ENCODE measurements at places on chromosomes 5 and 9.

DNA sequence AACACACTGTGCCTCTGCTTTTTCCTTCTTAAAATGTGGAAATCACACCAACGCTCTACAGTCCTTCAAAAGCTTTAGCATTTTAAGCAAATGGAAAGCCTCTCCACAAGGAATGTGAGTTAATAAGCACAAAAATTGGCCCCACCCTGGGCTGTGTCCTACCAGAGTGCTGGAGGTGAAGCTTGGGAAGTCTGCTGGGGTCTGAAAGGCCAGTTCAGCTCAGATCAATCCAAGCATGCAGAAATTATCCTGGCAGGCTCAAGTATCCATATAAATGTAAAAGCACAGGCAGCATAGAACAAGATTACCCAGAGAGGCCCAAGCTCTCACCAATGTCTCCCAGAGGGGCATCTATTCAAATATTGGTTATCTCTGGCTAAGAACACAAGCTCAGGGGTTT lies 98.5 kb downstream of the ESM1 start:
- no peak for DNase-seq

GRCh38 chr5:78102500-78102899 lies 192.0 kb downstream of the AP3B1 start:
- DNase-seq: no peak

DNA sequence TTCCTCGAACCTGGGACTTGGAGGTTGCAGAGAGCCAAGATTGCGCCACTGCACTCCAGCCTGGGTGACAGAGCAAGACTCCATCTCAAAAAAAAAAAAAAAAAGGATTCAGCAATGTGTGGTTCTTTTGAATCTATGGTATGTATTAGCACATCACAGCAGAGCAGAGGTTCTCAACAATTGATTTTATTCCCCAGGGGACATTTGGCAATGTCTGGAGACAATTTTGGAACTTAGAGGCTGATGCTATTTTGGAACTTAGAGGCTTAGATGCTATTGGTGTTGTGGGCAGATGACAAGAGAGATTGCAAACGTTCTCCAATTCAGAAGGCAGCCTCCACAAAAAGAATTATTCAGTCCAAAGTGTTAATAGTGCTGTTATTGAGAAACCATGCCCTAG lies 115.2 kb downstream of the TMC1 start:
- no peak for DNase-seq

- no peak for DNase-seq
Measured at GRCh38 chr5:75536694-75537360, 25.1 kb downstream of the POLK start.

GRCh38 chr5:17761326-17761725 lies 127.1 kb downstream of the TAF11L14 start:
- no peak for DNase-seq

GRCh38 chr5:121780406-121780805 lies 71.3 kb upstream of the FTMT start:
- DNase-seq: no peak

DNA sequence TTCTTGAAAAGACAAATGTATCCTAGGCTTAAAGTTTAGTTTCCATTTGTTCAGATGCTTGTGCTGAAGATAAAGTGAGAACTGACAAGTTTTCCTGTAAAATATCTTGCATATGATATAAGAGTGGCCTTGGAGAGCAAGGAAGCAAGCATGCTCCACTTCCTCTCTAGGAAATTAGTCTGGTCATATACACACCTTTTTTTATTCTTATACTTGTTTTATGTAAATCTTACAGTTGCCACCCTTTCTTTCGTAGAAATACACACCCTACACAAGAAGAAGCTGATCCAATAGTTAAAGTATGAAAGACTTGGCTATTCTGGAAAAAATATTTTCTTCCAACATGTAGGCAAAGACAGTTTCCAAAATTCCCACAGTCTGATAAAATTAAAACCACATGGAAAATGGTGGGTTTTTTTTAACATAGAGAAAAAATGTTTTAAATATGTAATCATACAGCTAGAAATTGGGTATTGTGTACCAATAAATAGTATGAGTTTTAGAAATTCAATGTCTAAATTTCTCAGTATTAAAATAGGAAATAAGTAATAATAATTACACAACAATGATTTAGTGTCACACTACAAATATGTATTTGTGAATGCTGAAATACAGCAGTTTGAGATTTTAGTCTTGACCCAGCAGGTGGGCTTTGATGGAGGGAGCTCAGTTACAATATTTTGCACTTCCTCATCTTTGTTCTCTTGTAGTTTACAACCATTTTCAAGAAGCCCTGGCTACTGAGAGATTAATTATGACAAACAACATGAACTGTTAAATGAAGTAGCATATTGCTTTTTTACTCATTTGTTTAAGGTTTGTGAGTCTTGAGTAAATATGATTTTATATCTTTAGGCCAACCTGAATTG lies 185.7 kb upstream of the GNA14 start:
- DNase-seq: no peak

- no peak for DNase-seq
Measured at GRCh38 chr9:76561900-76562299, 102.9 kb downstream of the GCNT1 start.

DNA sequence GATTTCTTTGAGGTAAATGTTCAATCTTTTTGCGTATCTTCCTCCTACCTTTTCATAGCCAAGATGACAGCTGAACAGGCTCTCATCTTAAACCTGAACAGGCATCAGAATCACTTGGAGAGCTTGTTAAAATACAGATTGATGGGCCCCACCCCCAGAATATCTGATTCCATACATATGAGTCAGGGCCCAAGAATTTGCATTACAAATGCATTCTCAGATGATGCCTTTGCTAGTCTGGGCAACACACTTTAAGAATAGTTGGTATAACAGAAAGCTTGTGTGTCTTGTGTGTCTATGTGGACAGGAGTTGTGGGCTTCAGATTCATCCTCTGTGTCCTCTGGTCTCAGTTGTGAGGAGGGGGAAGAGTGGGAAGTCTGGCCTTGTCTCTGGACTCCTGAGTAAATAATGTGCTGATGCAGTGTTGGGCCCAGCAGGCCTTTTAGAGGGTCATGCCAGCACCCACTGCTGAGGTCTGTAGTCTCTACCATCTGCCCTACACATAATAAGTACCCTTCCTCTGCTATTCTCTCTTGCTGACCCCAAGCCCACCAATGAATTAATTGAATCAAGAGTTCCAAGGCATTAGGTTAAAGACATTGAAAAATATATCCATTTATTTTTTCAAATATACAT lies 43.1 kb downstream of the PTCD2 start:
- no peak for DNase-seq

DNA sequence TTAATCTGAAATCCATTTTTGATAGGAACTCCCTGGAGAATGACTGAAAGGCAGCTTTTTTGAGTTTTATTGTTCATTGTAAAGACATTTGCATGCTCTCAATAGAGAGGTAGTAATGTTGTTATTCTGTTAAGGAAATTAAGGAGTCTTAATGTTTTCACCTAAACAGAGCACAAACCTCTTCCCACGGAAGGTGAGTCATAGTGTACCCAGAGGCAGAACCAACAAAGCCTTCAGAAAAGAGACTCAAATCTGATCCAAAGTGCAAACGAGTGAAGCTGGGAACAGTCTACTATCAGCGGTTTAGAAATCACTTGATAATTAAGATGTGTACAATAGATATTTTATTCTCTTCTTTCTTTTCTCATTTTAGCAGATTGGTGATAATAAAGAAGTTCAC lies 470.5 kb downstream of the PLK2 start:
- no peak for DNase-seq

GRCh38 chr5:164345173-164345849 lies 839.9 kb downstream of the MAT2B start:
- no peak for DNase-seq

DNA sequence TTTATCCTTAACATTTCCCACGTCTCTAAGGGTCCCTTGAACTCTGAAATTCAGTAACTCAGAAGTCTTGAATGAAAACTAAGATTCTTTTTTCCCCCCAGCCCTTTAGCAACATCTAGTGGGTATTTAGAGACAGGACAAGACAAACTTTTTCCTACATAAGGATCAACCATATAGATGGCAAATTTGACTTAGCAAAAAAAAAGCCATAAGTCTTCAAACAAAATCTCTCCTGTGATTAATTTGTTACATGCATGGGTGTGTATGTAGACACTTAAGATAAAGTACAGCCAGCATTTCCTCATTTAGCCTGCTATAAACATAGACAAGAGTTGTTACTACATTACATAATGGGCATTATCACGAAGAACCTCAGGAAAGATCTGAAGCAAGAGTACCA lies 29.1 kb upstream of the ANKRD31 start:
- no peak for DNase-seq

GRCh38 chr5:1975898-1976765 lies 93.4 kb upstream of the IRX4 start:
- no peak for DNase-seq

DNA sequence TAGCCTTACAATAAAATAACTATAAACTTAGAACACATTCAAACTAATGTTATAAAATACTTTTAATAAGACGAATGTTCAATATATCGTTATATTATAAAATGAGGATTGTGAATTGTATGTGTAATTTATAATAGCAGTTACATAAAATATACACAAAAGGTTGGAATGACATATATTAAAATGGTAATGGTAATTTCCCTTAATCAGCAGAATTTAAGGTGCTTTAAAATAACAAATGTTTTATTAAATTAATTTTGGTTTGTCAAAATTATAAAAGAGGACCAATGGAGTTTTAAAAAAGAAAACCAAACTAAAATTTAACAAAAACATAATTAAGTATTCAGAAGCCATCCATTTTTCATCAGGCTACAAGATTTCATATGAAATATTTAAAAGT lies 164.3 kb upstream of the PRDM9 start:
- no peak for DNase-seq

DNA sequence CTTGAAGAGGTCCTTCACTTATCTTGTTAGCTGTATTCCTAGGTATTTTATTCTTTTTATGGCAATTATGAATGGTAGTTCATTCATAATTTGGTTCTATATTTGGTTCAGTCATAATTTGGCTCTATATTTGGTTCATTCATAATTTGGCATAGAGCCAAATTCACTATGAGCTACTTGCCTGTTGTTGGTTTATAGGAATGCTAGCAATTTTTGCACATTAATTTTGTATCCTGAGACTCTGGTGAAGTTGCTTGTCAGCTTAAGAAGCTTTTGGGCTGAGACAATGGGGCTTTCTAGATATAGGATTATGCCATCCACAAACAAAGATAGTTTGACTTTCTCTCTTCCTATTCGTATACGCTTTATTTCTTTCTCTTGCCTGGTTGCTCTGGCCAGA lies 142.2 kb downstream of the PLCXD3 start:
- DNase-seq: no peak

- no peak for DNase-seq
Measured at GRCh38 chr5:16067415-16067814, 112.2 kb downstream of the MARCHF11 start.

- DNase-seq: no peak
Measured at GRCh38 chr9:123715258-123715657, 214.7 kb downstream of the DENND1A start.

GRCh38 chr5:171285465-171285864 lies 23.6 kb upstream of the TLX3 start:
- DNase-seq: no peak

DNA sequence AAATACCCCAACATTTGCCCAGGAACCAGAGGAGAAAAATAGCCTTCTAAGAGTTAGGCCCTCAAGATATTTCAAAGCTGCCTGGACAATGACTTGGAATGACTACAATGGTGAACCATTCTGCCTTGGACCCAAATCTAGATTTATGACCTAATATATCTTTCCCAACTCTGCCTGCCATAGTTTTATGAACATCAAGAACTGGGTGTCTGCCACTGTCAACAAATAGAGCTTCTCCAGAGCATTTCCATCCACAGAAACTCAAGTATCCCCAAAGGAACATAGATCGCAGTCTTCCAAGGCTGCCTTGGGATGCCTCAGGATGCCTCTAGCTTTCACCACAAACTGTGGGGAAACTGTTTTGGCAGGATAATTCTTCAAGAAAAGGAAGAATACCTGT lies 48.2 kb upstream of the NFIB start:
- DNase-seq: no peak

DNA sequence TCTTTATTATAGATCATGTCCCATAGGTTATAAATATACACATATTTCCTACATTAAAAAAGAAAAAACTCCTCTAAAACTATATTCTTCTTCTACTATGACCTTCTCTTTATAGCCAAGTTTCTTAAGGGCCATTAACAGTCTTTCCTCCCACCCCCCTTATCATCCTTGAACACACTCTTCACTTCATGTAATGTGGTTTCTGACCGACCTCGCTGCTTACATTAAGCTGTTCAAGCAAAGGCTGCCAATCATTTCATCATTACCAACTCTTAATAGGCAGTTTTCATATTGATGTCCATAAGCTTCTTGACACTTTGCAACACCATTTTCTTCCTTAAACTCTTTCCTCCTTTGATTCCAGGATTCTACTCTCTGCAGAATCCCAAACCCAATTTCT lies 283.0 kb upstream of the PCSK5 start:
- no peak for DNase-seq

DNA sequence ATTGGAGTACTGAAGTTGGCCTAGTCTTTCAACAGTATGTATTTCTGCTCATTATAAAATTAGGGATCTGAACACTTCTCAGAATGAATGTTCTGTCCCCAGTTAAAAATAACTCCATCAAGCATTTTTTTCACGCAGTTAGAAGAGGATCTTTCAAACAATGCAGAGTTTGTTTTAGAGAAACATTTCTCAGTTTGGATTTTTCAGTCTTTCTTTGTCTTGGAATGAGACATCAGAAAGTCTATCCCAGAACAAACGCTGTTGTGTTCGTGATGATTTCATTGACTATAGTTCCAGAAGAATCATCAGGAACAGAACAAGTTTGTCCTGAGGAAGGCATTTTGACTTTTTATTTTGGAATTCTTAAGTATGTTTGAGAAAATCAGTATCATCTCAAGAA lies 218.7 kb downstream of the ARRDC3 start:
- DNase-seq: no peak

- DNase-seq: no peak
Measured at GRCh38 chr9:10793306-10793705, 180.5 kb upstream of the PTPRD start.

DNA sequence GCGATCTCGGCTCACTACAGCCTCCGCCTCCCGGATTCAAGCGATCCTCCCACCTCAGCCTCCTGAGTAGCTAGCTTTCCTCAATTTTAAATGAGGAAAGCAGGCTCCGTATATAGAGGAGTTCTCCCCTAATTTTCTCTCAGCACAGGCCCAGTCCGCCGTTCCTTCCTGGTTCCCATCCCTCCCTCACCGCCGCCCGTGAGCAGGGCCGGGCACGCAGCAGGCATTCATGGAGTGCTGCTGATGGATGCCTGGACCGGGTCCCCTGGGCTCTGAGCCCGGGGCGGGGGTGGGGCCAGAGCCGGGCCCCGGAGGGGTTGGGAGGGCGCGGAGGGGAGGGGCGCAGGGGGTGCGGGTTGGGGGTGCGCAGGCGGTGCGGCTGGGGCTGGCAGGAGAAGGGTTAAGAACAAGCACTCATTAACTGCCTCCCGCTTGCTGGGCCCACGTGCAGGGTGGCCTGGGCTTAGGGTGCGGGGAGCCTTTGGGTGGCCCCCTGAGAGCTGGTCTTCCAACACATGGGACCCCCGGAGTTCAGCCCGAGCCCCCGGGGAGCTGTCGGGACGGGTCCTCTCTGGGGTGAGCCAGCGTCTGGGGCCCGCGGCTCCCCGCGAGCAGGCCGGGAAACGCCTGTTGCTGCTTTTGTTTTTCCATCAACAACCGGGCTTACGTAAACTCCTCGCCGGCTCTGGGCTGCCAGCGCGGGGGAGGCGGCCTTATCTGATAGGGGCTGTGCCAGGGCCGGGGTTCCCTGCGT lies 33.7 kb downstream of the LHX2 start:
- DNase-seq: no peak

All from T1000 (cell line).